COR-L47 (cell line): ENCODE measurements at places on chromosomes 12 and 14.
A peak's percentile ranks its signal among the peaks of the same experiment; 100 is the strongest.

GRCh38 chr12:80627782-80628181 lies 79.7 kb upstream of the MYF6 start:
- DNase-seq, result no peak

DNA sequence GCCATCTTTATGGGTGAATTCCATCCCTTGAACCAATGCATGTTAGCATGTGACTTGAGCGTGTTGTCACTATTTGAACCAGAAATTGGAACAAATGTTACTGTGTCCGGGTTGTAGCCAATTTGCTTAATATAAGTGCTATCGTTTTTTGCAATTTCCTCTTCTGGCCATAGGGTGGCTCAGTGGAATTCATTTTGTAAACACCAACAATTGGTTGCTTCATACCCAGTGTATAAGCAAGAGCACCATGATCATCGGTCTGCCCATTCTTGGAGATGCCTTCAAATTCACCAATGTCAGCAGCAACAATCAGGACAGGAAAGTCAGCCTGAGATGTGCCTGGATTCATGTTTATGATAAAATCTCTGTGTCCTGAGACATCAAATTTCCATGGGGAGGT lies 5.0 kb upstream of the NEDD1 start:
- no peak for DNase-seq

DNA sequence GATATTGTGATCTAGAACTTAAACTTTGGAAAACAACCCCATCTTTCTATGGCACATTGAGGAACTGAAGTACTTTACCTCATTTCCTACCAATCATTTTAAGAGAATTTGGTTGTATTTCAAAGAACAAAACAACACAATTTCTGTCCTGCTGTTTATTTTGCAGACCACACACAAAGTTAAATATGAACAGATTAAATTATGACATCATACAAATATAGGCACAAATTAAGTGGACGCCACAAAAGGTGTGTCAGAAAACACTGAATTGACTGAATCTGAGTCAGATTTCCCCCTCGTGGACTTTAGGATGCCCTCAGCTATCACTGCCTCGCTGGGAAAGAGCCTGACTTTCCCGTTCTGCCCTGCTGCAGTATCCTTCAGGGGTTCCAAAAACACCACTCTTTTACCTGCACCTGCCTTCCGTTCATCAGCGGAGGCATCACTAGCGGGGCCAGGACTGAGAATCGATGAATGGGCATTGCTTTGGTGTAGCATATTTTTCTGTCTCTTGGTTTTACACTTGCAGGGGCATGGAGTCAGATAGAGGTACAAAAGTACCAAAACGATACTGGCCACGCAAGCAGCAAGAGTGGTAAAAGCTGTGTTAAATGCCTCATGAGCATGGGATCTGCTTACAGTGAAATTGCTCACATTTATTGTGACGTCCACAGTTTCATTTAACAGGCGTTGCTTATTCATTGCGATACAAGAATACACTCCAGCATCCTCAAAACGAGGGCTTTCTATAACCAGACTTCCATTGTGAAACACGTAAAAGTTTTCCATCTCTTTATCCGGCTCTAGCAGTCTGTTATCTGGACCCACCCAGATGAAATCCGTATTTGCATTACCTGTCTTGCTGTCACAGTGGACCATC lies 2.0 kb upstream of the PCED1B start:
- no peak for DNase-seq

GRCh38 chr14:99809360-99809759 lies 16.1 kb downstream of the EML1 start:
- DNase-seq, result no peak

DNA sequence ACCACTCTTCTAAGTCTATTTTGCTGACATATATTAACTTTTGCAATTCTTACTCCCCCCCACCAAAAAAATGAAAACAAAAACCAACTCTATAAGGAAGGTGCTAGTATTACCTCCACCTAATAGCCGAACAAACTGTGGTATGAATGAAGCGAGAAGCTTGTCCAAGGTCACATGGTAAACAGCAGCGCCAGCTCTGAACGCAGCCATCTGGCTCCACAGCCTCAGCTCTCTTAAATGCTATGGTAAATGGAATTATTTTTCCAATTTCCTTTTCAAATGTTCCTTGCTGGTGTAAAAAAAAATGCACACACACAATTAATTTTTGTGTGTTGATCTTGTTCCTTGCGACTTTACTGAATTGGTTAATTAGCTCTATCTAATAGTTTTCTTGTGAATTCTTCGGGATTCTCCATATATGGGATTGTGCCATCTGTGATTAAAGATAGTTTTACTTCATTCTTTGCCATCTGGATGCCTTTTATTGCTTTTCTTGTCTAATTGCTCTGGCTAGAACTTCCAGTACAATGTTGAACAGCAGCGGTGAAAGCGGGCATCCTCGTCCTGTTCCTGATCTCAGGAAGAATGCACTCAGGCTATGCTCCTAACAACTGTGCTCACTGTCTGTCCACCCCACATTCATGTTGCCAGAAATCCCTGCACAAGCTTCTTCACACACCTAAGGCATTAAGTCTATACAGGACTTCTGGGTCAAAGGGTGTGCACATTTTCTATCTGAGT lies 10.7 kb upstream of the C12orf76 start:
- DNase-seq, result no peak

- DNase-seq, result no peak
Measured at GRCh38 chr12:110600254-110600653, 13.7 kb upstream of the TCTN1 start.

DNA sequence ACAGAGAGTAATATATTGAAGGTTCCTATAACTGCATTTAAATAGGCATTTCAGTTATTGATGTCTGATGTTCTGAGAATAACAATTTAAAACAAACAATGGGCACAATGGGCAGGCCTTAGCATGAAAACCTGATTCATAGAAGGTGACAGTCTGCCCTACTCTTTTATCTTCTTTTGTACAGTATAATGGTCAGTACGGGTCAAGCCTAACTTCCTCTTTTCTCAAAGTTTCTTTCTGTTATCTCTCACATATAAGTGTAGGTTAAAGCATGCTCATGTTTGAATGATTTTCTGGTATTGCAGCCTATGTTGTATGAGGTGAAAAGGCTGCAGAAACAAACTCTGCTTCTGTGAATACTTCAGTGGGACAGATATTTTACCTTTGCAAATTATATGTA lies 14.2 kb downstream of the FKBP3 start:
- DNase-seq, result no peak

- DNase-seq, result no peak
Measured at GRCh38 chr12:5138845-5139244, 95.2 kb downstream of the KCNA5 start.

GRCh38 chr12:113424456-113424855 lies 2.3 kb downstream of the SDSL start:
- DNase-seq, result no peak

- no peak for DNase-seq
Measured at GRCh38 chr14:69318241-69318640, 58.3 kb downstream of the GALNT16 start.

- DNase-seq, result no peak
Measured at GRCh38 chr14:89720076-89720687, 234.3 kb downstream of the EFCAB11 start.

- DNase-seq, result no peak
Measured at GRCh38 chr14:100065111-100065871, at the start of gene EVL. Gene EVL, plus strand, starts transcription at chr14:100065422. Its CDS starts 79 bp downstream, at chr14:100065501.

DNA sequence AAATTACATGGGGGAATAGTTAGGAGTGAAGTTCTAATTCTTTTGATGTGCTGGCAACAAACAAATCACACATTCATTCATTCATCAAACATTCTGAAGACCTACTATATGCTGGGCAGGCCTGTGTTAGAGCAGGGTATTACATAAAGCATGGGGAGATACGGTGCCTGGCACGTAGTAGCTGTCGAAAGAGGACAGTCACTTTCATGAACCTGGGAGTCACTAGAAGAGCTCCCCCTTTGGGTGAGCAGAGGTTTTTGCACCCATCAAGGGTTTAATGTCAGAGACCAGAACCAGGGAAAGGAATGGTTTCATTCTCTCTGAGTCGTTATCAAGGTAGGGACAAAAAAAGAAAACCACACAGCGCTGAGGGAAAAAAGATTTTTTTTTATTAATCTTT lies 10.0 kb downstream of the LHX5 start:
- no peak for DNase-seq

- DNase-seq, result no peak
Measured at GRCh38 chr12:49669796-49670195, 37.4 kb downstream of the FMNL3 start.

- DNase-seq, result no peak
Measured at GRCh38 chr14:92122351-92122677, 545 bp downstream of the CPSF2 start.

GRCh38 chr14:75032939-75033338 lies 18.3 kb downstream of the MLH3 start:
- DNase-seq, result no peak

GRCh38 chr14:103121121-103121845 lies 2.0 kb upstream of the TNFAIP2 start:
- no peak for DNase-seq

GRCh38 chr12:3035815-3036702 lies 41.1 kb upstream of the TSPAN9 start:
- DNase-seq, result peak; percentile 2

- DNase-seq, result peak; percentile 21
Measured at GRCh38 chr14:92035890-92036289, 4.0 kb downstream of the TRIP11 start.

GRCh38 chr12:132029503-132030300 lies 80.0 kb downstream of the EP400 start:
- DNase-seq, result no peak

- DNase-seq, result no peak
Measured at GRCh38 chr12:12608557-12608957, 3.1 kb upstream of the CREBL2 start.

DNA sequence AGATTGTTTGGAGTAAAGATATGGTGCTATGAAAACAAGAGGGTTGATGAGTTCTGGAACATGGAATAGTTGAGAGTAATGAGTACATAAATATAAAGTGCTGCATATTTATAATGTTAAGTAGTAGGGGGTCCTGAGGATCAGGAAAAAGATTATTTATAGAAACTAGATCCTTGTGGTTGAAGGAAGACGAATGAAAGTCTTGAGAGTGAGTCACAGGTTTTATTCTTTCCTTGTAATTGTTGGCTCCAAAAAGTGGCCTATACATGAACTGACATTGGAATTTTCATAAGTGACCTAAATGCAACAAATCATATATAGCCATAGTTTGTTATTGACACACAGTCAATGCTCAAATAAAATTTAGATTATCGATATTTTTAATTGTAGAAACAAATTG lies 440.4 kb upstream of the PRICKLE1 start:
- no peak for DNase-seq

DNA sequence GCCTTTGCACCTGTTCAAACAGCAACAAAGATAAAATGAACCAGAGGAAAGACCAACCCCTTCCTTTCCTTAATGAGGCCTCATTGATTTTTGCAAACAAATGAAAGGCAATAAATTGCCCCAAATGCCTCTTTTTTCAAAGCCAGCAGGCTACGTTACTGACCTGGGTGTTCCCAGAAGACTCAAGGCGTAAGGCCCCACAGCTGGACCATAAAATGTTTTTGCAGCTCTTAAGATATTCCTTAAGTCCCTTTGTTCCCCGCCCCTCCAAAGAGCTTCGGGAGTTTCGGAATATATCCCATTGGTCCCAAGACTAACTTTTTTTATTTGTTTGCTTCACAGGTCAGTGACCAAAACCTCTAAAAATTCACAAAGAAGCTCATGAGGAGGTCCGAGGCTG lies 462.9 kb upstream of the PRICKLE1 start:
- no peak for DNase-seq

- DNase-seq, result no peak
Measured at GRCh38 chr12:128424931-128425431, 158.0 kb downstream of the TMEM132C start.
